Posterior vena cava (tissue), 2 donors: ENCODE measurements at places on chromosomes 5 and 9. TPM values are rescaled to one million over a fixed set of nuclear protein-coding genes. Genes with fewer than 3 reads are reported as not detected.

- DNase-seq, result no peak
These were observed 526.9 kb downstream of the DTWD2 start for GRCh38 chr5:118461436-118461835.

DNA sequence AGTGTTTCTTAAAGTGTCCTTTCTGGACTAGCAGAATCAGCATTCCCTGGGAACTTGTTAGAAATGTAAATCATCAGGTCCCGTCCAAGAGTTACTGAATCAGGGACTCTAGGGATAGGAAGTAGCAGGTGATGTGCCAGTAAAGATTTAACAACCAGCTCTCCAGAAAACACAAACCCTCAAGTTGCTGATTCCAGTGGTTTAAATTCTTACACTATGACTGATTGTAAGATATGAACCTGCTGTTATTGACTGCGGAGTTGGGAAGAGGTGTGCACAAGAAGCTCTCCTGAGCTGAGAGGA is 39.1 kb upstream of the BASP1 start:
- no peak for DNase-seq

DNA sequence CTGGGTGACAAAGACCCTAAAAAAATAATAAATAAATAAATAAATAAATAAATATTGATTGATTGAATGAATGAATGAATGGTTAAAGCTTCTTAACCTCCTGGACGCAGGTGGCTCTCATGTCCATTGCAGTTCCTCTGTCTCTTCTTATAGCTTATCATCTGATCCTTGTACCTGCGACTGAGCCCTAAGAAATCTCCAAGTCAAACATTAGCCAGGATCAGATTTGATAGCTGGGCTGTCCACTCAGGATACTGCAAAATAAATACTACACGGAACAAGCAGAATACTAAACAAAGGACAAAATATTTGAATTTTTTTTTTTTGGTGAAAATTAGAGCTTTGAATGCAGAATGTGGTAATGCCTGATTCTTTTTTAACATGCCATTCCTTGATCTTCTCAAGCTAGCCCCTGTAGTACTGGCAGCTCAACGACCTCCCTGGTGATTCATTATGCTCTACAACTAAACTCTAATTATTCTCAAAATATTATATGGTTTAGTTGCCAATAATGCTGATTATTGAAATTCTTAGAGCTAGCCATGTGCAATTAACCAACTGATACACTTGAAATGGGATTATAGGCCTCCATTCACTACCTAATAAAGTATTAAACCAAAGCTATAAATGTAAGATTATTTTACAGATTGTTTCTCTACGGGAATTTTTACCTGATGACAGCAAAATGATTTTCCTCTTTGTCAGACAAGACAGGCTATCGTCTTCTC is 9.9 kb upstream of the TMEM245 start:
- DNase-seq, result no peak

DNA sequence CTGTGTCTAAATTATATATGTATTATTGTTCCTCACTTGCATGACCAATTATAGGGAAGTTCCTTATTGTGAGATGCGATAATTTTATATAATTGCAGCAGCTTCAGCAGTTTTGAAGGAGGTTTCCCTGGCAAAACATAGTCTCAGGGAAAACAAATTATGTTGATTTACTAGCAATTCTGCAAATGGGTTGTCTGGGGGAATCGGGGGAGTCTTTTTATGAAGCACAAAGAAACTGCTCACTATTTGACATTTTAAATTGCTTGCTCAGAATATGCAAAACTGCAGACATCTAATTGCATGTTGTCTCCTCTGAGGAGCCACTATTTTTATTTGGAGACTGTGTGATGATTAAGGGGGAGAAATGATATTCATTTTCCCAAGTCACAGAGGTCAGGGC is 361.6 kb downstream of the YTHDC2 start:
- no peak for DNase-seq

DNA sequence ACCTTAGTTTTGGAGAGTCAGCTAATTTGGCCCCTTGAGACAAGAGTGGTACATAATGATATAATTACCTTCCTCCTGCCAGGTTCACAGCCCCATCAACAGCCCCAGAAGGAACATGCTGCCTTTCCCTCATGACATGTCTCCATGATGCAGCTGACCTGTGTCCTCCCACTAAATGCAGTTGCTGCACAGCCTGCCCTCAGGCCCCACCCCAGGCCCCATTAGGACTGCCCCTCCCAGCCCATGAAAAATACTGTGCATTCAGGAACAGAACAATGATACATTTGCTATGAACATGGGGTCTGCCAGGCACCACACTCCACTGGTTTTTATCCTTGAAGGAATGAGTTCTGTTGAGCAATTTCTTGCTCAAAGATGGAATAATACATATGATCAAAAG is 176.4 kb downstream of the C5orf15 start:
- DNase-seq, result no peak

GRCh38 chr5:172385707-172386106 is 68.6 kb downstream of the SH3PXD2B start:
- no peak for DNase-seq

PCDHAC1 gene
- total RNA-seq, result 0.14 TPM

CHSY3 gene
- total RNA-seq, result 5.8 TPM

SH3GL2 gene
- not detected for total RNA-seq
